NCI-H524 treated with DMSO at 0.1 percent for 48 hours (cell line): ENCODE measurements at places on chromosomes 11 and 22.

DNA sequence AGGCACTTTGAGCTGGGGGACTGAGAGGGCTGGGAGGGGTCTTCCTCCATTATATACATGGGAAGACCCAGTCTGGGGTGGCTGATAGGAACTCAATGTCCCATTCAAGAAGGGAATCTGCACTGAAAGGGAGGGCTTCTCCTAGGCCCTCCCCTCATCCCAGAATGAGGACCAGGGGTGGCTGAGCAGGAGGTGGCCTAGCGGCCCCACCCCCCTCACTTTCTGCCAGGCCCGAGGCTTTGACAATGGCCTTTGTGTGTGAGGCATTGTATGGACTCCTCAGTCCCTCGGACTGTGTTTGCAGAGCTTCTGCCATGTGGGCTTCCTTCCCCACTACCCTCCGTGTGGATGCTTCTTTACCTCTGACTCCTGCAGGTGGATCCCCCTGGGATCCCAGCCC lies 65.7 kb downstream of the NECTIN1 start:
- no peak for DNase-seq

- no peak for DNase-seq
These were observed 6.4 kb downstream of the MS4A15 start for GRCh38 chr11:60762851-60763691.

DNA sequence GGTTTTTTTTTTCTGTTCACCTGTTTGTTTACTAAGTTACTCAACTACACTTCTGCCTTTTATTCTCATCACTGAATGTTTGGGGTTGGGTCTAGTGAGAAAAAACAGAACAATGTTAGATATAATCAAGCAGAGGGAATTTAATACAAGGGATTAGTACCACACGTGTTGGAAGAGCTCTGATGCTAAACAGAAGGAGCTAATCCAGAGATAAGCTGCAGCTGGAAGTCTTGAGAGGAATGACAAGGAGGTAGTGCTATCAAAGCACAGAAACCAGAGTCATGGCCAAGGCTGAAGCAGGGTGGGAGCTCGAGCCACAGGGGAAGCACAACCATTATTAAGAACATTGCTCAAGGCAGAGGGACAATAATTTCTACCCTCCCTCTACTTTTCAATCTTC lies 604.1 kb upstream of the ANO5 start:
- DNase-seq, result peak; percentile 40

DNA sequence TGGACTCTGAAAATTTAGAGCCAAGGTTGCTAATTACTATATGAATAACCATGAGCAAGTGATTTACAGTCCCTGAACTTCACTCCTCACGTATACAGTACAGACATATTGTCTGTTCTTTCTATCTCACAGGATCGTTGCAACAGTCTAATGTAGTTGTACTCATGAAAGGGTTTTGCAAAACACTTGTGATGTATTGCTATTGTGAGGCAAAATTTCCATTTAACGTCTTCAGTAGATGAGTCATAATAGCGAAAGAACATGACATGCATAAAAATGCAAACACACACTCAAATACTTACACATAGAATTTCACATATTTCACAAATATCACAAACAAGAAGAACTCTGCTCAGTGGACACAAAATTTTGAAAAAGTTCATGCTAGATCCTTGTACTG lies 134.6 kb upstream of the TRPC6 start:
- DNase-seq, result no peak

GRCh38 chr22:36110306-36110881 lies 50.2 kb downstream of the APOL3 start:
- DNase-seq, result no peak

DNA sequence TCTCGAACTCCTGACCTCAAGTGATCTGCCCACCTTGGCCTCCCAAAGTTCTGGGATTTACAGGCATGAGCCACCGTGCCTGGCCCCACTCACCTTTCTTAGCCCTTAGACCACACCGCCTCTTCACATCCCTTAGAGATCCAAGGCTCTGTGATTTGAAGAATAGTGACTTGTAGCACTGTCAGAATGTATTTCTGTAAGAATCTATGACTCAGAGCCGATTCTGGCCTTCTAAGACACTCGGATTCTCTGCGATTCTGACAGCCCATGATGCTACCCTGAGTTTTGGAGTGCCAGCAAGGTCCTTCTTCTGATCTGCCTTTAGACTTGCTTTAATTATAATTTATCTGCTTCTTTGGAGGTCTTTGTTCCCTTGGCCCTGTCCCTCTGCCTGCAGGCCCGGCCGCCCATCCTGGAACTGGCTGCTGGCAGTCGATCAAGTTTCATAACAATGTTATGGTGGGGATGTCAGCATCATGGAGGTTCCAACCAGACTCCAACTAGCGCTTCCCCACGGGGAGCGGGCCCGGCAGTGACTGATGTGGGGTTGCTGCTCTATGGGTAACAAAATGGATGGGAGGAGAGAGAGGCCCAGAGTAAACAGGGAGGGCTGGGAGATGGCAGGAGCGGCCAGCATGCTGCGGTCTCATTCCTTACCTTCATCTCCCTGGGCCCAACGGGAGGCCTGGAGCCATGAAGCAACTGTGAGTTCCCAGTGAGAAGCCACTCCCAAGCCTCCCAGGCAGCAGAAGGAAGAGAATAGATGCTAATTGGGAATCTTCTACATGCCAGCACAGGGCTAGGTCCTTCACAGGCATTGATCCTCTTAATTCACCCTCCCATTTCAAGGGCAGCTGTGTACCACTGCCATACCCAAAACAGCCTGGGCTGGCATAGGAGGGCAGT lies 55.7 kb upstream of the RASD2 start:
- no peak for DNase-seq

GRCh38 chr11:61068581-61068980 lies 33.7 kb upstream of the CD5 start:
- DNase-seq, result no peak

GRCh38 chr11:13334034-13334786 lies 56.6 kb downstream of the BMAL1 start:
- DNase-seq, result no peak

DNA sequence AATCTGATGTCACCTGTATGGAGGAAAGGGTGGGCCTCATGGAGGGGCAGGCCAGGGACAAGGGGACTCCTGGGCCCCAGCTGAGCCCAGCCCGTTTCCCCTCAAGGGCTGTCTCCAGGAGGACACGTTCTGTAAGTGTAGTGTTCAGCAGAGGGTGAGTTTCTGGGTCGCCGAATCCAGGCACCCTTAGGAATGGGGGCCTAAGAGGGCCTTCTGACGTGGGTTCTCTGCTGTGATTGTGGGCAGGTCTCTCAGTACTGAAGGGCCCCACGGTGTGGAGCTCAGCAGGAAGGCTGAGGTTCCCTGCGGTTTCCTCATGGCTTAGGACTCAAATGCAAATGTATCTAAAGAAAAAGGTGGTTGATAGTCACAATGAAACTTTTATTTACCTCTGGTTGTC lies 6.5 kb downstream of the PTDSS2 start:
- no peak for DNase-seq

- no peak for DNase-seq
These were observed 4.5 kb downstream of the TRIM29 start for GRCh38 chr11:120133216-120134105.

DNA sequence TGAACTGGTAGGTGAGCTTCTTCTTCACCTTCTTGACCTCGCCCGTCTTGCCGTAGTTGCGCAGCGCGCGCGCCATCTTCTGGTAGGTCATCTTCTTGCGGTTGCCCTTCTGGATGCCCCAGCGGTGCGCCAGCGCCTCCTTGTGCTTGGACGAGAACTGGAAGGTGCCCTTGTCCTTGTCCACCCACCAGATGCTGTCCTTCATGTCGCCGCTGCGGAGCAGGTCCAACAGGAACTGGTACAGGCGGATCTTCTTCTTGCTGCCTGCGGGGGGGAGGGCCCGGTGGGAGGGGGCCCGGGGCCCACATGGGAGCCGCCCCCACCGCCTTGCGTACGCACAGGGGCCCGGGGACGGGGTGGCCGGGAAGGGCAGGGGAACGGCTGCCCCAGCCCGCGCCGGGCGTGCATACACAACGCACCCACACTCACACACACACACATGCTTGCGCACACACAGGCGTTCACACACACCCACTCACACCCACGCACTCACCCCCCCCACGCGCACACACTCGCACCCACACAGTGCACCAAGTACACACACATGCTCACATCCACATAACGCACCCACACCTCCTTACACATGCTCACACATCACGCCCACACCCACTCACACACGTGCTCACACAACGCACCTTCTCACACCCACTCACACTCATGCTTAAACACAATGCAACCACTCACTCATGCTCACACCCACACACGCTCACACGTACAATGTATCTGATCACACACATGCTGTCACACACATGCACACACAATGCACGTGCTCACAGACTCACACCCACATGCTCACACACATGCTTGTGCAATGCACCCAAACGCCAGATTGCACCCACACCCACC lies 3.0 kb upstream of the MYBPC3 start:
- DNase-seq, result peak; percentile 74
